ENCODE measurements at places on chromosomes 3 and 15.

DNA sequence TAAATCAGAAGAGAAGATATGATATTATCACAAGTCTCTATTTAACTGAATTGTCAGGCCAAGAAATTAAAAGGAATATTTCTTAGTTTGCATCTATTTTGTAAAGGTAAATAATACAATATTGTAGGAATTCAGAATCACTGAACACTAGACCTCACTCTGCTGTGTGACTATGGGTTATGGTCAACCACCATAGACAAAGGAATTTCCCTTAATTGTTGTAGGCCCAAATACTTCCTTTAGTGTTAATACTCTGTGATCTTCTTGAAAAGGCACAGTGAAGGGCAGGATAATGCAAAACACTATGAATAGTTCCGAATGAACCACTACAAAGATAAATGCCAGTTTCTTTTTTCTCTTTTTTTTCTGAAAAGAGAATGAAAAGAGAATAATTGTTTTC, 162.3 kb downstream of the TUSC7 start:
- DNase-seq = no peak

GRCh38 chr3:124895756-124896155, 8.6 kb upstream of the ITGB5 start:
- DNase-seq = no peak

- no peak for DNase-seq
These were observed 170.3 kb downstream of the NSMCE3 start for GRCh38 chr15:29099131-29099880.

- no peak for DNase-seq
These were observed 2.9 kb downstream of the SHOX2 start for GRCh38 chr3:158103081-158103886.

GRCh38 chr3:97009427-97010019, 195.1 kb downstream of the EPHA6 start:
- no peak for DNase-seq

Data from right atrium auricular region (tissue), 2 donors.